ENCODE measurements at places on chromosomes 3 and 15.

- no peak for DNase-seq
Observed at GRCh38 chr3:56347219-56347871, 120.9 kb downstream of the ERC2 start.

DNA sequence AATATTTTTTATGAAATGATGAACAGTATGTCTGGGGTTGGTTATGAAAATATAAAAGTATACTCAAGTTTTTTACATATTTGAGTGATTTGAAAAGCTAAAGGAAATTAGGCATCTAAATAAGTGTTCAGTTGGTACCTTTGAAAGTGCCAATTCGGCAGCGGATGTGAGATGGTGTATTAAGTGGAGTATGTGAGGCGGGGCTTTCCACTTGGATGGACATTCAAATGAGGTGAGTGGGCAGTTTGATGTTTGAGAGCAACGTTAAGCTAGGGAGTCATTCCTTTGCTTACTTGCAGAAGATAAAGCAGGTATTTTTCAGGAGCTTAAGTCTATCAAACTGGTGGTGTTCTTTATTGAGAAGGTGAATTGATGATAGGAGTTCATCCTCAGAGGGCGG lies 189.0 kb upstream of the GOLIM4 start:
- no peak for DNase-seq

DNA sequence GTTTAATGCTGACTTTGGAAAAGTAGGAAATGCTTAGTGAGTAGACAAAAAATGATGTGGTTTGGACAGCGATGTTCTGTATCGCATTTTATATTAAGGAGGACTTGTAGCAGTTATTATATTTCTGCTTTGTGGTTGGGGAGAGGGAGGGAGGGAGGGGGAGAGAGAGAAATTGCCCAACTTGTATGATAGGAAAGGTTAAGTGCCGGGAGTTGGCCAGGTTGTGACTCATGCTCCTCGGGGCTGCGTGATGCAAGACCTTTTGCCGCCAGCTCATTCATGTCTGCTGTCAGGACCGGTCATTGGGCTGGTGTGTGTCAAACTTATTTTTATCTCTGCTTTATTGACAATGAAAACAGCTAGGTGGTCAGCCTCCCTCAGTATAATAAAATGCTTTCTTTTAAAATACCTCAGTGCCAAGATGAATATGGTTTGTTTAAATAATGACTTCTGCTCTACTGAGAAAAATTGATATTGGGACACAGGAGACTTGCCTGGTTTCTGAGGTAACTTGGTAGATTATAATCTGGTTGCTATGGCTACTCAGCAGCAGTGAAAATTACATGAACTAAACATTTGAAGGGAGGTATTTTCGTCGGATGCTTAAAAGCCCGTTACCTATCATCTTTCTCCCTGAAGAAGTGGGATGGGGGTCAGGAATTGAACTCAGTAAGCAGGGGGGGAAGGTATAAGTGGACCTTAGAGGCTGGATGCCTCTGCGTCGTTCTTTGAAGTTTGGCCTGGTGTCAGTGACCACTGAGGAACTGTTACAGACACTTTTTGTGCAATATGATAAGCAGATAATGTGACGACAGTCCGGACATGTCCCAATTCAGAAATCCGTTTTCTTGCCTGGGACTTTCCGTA lies 90.7 kb downstream of the FNDC3B start:
- DNase-seq: peak; percentile 37

- DNase-seq: no peak
Observed at GRCh38 chr3:82044930-82045705, 283.7 kb upstream of the GBE1 start.

GRCh38 chr3:10305331-10305902 lies 12.7 kb upstream of the GHRL start:
- DNase-seq: no peak

DNA sequence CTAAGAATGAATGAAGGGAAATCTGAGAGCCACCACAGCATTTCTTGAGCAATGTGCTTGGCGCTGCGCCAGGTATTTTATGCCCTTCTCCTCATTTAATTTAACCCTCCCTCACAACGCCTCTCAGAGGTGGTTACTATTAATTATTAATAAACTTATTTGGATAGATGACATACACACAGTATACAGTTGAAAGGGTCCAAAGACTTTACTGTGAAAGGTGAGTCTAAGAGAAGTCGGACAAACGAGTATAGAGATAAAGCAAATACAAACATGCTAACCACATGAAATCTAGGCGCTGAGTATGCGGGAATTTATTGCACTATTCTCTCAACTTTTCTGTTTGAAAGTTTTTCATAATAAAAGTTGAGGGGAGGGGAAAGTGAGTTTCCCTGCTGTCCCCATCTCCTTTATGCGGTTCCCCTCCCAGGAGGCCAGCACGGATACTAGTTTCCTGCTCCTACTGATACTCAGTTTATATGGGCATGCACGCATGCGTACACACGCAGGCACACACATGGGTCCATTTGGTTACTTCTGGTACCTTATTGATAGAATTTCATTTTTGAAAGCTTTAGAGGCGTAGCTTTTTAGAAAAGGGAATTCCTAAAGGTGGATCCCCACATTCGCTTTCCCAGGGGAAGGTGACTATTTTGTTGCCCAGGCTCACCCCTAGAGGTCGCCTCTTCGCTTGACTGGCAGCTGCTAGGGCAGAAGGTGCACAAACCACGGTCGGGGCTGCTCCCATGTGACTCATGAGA lies 28.5 kb upstream of the KCTD6 start:
- DNase-seq: peak; percentile 32

DNA sequence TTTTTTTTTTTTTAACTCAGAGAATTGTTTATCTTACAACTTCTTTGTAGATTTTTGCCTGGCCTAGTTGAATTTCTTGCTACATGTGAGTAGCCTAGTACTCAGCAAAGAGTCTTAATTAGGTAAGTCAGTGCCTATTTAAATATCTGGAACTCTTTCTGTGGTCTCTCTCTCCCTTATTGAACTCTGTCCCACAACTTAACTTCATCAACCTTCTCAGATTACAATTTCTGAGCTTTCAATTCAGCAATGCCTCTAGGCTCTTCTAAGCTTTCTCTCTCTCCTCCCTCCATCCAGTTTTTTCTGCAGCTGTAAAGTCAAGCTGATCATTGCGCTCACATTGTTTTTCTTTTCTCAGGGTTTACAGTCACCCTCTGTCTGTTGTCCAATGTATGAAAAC lies 517.6 kb upstream of the ROBO1 start:
- DNase-seq: no peak

- no peak for DNase-seq
Observed at GRCh38 chr3:75906555-75907112, 121.3 kb upstream of the ZNF717 start.

- no peak for DNase-seq
Observed at GRCh38 chr3:57224856-57225255, 2.7 kb upstream of the APPL1 start.

- no peak for DNase-seq
Observed at GRCh38 chr3:3737531-3737930, 61.7 kb upstream of the LRRN1 start.

- no peak for DNase-seq
Observed at GRCh38 chr3:76570436-76571057, 469.4 kb upstream of the ROBO2 start.

DNA sequence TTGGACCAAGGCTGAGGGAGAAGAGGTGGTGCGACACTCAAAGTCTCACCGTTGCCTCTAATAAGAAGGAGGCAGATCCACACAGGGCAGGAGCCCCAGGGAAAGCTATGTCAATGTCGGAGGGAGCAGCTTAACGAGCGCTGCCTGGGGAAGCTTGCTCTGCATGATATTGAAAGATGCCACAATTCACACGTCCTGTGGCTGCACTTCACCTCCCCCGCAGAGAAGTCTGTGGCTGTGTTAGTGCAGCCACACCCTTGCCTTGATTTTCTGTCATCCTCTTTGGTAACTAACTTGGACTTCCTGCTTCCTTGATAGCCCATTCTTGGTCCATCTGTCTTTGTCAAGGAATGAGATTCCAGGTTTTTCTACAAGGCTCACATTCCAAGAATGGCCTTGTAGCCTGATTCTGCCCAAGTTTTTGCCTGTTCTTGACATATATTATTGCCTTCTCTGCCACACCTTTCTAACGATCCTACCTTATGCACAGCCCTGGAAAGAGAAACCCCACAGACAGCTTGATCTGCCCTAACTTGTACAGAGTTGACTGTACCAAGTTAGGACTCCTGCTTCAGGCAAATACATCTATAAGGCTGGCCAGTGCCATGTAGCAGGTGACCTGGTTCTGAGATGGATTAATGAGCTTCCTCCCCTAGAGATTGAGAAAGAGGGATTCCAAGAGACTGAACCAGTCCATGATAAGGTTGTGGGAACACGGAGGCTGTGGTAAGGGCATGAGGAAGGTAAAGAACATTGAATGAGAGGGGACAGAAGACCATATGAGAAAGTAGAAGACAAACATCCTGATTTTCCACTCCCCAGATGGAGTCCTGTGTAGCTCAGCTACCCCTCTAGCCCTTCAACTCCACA lies 153.0 kb upstream of the WNT5A start:
- DNase-seq: no peak

DNA sequence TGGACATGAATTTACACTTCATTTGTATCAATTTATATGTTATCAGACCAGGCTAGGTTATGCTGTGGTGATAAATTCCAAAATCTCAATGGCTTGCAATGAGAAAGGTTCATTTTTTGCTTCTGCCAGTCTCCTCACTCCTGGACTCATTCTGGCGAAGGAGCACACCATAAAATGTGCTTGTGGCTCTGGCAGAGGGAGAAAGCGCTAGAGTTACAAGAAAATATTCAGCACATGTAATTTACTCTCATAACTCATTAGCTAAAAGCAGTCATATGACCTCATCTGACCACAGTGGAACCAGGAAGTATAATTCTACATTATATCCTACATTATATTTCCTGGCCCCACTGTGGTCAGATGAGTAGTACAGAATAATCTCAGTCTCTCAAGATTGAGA lies 193.8 kb downstream of the BCHE start:
- no peak for DNase-seq

GRCh38 chr3:51961602-51962569 lies 5.4 kb downstream of the PCBP4 start:
- DNase-seq: no peak

GRCh38 chr3:148366743-148367410 lies 330.8 kb upstream of the AGTR1 start:
- no peak for DNase-seq

DNA sequence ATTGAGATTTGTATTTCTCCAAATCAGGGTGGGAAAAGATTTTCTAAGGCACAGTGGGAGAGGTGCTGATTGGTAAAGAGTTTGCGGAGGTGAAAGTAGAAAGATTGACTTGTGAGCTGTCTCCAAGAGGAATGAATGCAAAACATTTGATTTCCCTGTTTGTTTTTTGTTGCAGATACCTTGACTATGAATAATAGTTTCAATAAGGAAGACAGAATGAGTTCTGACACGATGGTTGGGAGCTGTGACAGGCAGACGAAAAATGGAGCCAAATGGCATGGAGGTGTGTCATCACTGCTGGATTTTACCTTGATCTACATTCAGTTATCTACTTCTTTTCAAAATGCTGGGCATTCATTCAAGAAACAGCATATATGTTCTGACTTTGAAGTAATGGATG lies 145.1 kb downstream of the NFKBIZ start:
- no peak for DNase-seq

DNA sequence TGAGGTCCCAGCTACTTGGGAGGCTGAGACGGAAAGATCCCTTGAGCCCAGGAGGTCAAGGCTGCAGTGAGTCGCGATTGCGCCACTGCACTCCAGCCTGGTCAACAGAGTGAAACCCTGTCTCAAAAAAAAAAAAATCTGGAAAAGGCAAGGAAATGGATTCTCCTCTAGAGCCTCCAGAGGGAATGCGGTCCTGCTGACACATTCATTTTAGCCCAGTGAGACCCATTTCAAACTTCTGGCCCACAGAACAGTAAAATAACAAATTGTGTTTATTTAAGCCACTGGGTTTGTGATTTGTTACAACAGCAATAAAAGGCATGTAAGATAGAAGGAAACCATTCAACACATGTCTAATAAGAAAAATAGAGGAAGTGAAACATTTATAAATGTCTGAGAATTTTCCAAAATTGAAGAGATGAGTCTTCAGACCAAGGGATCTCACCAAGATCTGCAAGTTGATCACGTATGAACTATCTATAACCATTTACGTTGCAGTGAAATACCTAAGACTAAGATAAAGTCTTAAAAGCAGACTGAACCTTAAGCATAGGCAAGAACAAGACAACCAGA lies at the start of gene HTR3E:
Gene HTR3E (plus strand): TSS at position 254 of the 573 bp plus-strand sequence. CDS start 466 bp downstream, outside the sequence.
- no peak for DNase-seq

DNA sequence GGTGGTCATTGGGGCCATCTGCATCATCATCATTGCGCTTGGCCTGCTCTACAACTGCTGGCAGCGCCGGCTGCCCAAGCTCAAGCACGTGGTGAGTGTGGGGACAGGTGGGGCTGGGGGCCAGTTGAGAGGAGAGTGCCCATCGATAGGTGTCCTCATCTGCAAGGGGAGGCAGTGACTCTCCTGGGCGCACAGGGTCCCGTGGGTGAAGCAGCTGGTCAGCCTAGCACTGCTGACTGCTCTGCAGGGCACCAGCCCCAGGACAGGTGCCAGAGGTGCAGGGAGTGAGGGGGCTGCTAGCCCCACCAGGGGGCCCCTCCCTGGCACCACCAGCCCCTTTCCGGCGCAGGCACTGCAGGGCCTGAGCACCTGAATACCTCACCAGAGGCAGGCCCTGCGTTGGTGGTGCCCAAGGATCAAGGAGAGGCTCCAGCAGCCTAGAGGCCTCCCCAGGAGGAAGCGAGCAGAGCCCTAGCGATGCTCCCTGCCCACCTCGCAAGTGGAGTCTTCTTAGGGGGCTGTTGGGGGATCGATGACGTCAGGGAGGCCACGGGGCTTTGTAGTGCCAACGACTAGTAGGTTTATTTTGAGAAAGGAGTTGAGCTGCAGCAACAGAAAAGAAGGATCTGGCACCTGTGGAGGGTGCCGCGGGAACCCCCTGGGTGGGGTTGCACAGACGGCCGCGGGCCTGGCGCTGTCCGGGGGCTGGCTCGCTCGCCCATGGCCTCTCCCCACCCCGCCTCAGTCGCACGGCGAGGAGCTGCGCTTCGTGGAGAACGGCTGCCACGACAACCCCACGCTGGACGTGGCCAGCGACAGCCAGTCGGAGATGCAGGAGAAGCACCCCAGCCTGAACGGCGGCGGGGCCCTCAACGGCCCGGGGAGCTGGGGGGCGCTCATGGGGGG lies 976 bp upstream of the ABTB1 start:
- peak; percentile 29 for DNase-seq

DNA sequence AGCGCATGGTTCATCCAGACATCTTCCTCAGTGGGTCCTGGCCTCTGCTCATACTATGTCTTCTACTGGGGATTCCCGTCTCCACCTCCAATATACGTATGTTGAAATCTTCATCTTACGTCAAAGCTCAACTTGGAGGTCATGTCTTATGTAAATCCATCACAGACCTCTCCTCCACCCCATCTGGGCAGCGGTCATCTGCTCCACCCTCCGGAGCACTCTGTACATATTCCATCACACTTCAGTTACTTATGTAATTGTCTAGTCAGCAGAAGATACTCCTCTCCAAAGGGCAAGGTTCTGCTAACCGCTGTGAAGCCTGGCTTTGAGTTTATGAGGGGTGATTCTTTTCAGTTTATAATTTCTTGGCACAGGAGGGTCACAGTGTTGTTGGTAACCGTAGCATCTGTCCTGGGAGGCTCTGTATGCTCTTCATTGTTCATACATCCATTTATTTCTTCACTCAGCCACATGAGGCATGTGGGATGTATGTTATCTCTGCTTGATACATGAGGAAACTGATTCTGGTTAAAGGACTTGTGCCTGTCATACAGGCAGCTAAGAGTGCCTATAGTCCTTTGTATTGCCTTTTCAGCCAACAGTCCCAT lies 22.1 kb downstream of the MAP2K1 start:
- no peak for DNase-seq

All from activated CD8-positive, alpha-beta memory T cell treated with anti-CD3 and anti-CD28 coated beads for 1 hour (primary cell).